Activated CD8-positive, alpha-beta memory T cell treated with anti-CD3 and anti-CD28 coated beads, Interleukin-2, amount 10 ng/mL, durations not matched to agents 7 days and 5 days (primary cell): ENCODE measurements at places on chromosomes 3 and 15. TPM values are rescaled to one million over a fixed set of nuclear protein-coding genes. Genes with fewer than 3 reads are reported as not detected.

DNA sequence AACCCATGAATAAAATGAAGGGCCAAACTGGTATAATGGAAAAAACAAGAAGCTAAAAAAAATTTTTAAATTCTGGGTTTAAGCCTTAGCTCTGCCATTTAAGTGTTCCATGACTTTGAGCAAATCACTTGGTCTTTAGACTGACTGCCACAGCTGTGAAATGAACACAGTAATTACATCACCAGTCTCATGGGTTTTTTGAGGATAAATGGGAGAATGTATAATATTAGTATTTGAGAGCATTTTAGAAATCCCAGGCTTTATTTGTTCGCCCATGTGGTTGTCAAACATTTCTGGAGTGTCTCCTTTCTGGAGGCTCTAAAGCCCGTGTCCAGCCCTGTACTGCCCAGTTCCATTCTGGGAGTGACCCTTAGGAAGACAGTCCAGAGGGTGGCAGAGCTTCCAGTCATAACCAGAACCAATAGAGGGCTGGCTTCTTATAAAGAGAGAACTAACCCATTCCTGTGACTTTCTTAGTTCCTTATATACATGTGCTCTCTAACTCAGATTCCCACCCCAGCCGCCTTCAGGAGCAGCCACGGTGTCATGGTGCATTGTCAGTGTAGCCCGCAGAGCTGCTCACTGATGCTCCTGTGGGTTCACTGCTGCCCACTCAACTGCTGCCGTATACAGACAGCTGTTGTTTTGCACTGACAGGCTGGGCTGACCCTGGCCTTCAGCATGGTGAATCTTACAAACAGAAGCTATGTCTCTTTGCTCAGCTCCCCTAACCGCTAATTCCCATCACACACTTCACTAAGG, 44.7 kb downstream of the BOC start:
- no peaks in the 10 kb centered on the region for H3K4me1 ChIP-seq
- no peak overlapping the region for H3K4me3 ChIP-seq
- peaks cover 27% of the 10 kb centered on the region for H3K27me3 ChIP-seq
- no peaks in the 10 kb centered on the region for H3K36me3 ChIP-seq
- DNase-seq, result no peak

Gene MEX3B
- total RNA-seq, result 0.73 TPM

DNA sequence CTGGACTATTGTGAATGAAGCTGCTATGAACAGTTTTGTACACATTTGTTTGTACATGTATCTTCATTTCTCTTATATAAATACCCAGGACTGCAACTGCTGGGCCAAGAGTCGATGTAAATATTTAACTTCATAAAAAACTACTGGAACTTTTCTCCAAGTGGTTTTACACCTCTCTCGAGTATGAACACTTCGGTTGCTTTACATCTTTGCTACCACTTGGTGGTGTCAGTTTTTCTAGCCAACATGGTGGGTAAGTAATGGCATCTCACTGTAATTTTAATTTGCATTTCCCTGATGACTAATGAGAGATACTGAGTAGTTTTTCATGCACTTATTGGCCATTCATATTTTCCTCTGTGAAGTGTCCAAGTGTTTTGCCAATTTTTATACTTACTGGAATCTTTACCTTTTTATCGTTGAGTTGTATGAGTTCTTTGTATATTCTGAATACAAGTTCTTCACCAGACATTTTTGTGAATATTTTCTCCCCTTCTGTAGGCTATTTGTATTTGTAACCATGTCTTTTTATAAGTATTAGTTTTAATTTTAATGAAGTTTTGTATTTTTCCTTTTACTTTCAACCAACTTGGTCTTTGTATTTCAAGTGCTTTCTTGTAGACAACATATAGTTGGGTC, 44.4 kb downstream of the PCOLCE2 start:
- H3K27ac ChIP-seq, result no peak overlapping the region
- H3K27me3 ChIP-seq, result peaks cover 9% of the 10 kb centered on the region
- H3K4me1 ChIP-seq, result no peaks in the 10 kb centered on the region
- no peaks in the 10 kb centered on the region for H3K36me3 ChIP-seq

Gene TIMP4
- not detected for total RNA-seq

DNA sequence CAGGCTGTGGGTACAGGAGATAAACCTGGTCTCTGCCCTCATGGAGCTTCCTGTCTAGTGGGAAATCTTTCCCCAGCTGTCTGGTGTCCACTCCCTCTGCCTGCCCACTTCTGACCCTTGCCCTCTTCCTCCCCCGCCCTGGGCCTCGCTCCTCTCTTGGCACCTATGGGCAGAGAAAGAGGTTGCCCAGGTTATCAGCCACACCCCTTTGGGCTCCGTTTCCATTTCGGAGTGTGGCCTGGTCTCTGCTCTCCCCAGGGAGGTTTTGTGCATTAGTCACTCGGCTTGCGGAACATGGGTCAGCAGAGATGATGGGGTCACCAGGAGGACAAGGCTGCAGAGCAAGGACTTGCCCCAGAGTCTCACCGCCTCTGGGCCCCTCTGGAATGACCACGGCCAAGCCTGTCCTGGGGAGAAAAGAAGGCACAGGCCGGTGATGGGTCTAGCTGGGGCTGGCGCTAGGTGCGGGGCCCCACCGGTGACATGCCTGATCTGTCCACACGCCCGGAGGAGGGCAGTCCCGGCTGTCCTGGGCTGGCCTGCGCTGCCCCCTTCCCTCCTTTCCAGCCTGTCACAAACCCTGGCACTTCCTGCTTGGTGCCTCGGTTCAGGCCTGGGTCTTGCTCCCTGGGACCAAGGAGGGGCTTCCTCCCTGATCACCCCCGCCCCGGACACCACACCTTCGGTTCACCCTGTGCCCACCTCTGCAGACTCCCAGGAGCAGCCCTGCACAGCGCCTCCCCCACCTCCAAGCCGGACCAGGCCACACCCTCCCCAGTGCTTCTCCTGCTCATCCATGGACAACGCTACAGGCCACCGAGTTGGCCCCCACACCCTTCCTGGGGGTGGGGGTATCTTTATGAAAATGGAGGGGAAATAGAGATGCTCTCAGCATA, 35.6 kb upstream of the MUC4 start:
- peaks cover 8% of the 10 kb centered on the region for H3K27me3 ChIP-seq
- no peak for DNase-seq
- peaks cover 15% of the 10 kb centered on the region for H3K4me1 ChIP-seq

GRCh38 chr3:11643201-11643603, 513 bp downstream of the VGLL4 start:
- H3K4me3 ChIP-seq, result peak overlapping the region; percentile 97
- peaks cover 38% of the 10 kb centered on the region for H3K4me1 ChIP-seq
- peak overlapping the region; percentile 95 for H3K27ac ChIP-seq
- no peaks in the 10 kb centered on the region for H3K27me3 ChIP-seq
- H3K36me3 ChIP-seq, result peaks cover 18% of the 10 kb centered on the region

GRCh38 chr3:160886421-160886820, 130.4 kb downstream of the PPM1L start:
- H3K4me1 ChIP-seq, result no peaks in the 10 kb centered on the region
- H3K27ac ChIP-seq, result no peak overlapping the region
- H3K36me3 ChIP-seq, result no peaks in the 10 kb centered on the region
- no peak overlapping the region for H3K4me3 ChIP-seq
- peaks cover 3% of the 10 kb centered on the region for H3K27me3 ChIP-seq

DNA sequence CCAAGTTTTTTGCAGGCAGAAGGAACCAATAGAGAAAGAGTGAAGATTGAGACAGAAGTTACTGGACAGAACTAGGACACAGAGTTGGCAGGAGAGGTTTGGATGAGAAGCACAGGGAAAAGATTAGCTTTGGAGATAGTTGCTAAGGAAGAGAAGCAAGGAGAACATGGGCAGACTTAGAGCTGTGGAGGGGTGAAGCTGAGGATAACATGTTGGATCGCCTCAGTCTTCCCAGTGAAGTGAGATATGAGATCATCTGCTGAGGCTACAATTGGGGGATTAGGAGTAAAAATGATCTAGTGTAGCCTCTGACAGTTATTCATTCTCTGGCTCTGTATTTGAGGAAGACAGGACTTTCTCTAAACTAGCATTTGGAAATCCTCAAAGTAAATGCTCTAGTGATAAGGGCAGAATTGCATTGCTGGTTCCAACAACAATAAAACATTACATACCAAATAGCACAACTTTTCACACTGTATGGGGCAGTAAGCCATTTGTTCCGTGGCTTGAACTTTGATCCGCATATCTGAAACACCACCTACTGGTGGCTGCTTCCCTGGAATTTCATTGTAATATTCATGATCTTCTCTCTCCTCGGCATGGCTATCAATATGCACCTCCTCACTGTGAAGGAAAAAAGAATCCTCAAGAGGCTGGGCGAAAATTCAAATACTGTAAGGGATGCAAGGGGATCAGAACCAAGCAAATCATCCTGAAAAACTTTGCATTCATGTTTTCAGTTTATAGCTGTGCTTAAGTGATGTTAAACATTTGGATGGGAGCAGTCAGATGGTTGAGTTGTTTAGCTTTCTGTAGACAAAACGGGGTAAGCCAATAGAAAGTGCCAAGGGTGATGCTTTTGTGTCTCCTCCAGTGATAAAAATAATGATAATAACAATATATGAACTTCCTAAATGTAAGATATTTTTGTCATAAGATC, 22.2 kb upstream of the EID1 start:
- no peak for DNase-seq
- peaks cover 12% of the 10 kb centered on the region for H3K4me1 ChIP-seq
- peaks cover 7% of the 10 kb centered on the region for H3K36me3 ChIP-seq
- no peak overlapping the region for H3K4me3 ChIP-seq
- H3K27me3 ChIP-seq, result peaks cover 22% of the 10 kb centered on the region

GRCh38 chr3:19074257-19074900, 73.9 kb upstream of the KCNH8 start:
- H3K36me3 ChIP-seq, result no peaks in the 10 kb centered on the region
- H3K27me3 ChIP-seq, result peaks cover 4% of the 10 kb centered on the region
- DNase-seq, result no peak

Gene FGF7
- not detected for total RNA-seq

Gene HDC
- 0.40 TPM for total RNA-seq

Gene AGBL1
- total RNA-seq, result not detected

- H3K27ac ChIP-seq, result no peak overlapping the region
- H3K4me3 ChIP-seq, result no peak overlapping the region
- H3K27me3 ChIP-seq, result peaks cover 10% of the 10 kb centered on the region
- no peaks in the 10 kb centered on the region for H3K36me3 ChIP-seq
Observed at GRCh38 chr3:160665784-160666526, 11.0 kb upstream of the ARL14 start.

Gene SMARCC1
- 84.3 TPM for total RNA-seq

Gene SAXO2
- total RNA-seq, result not detected

Gene ALDH1A2
- total RNA-seq, result 0.82 TPM

Gene C3orf80
- 0.15 TPM for total RNA-seq

Gene BFSP2
- 1.2 TPM for total RNA-seq

GRCh38 chr3:143240886-143241285, 121.3 kb downstream of the CHST2 start:
- no peaks in the 10 kb centered on the region for H3K4me1 ChIP-seq
- H3K36me3 ChIP-seq, result no peaks in the 10 kb centered on the region
- H3K4me3 ChIP-seq, result no peak overlapping the region
- no peak for DNase-seq
- H3K27ac ChIP-seq, result no peak overlapping the region

DNA sequence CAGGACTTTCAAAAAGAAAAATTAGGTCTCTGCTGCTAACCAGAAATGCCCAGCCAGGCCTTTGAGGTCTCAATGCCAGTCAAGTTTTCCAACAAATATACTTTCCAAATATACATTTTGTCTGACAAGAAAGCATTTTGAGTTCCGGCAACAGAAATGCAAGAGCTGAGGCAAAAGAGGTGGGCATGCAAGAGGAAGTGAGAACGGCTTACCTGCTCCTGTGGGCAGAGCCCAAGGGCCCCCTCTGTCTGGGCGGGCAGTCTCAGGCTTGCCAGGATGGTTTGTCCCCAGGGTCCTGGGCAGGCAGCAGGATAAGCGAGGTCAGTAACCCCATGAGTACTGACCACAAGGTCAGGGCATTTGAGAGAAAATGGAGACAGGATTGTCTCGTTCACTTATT, 136.1 kb upstream of the TOPAZ1 start:
- peaks cover 43% of the 10 kb centered on the region for H3K27me3 ChIP-seq
- peaks cover 2% of the 10 kb centered on the region for H3K36me3 ChIP-seq

DNA sequence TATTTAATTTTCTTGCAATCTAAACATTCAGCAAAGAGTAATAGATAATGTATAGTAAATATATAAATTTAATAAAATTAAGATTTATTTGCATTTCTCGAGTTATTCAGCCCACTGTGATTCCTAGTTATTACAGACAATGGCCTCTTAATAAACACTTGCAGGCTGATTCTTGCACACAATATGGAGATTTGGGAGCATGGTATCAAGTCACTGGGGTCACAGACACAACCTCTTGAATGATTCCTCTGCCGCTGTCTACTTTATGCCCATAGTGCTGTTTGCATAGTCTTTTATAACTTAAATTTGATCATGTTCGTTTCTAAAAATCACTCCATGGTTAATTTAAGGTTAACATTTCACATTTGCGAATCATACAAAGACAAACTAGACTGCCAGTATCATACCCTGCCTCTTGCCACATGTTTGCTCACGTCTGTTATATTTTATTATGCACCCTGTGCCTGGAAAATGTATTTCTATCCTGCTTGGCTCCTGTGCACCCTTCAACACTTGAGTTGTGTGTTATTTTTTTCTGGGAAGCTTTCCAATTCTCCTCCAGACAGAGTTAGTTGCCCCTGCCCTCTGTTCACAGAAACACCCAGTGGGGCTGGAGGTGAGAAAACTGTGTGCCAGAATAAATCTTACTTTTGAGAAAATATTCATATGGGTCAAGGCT, 206.3 kb upstream of the ROBO1 start:
- no peaks in the 10 kb centered on the region for H3K27me3 ChIP-seq

DNA sequence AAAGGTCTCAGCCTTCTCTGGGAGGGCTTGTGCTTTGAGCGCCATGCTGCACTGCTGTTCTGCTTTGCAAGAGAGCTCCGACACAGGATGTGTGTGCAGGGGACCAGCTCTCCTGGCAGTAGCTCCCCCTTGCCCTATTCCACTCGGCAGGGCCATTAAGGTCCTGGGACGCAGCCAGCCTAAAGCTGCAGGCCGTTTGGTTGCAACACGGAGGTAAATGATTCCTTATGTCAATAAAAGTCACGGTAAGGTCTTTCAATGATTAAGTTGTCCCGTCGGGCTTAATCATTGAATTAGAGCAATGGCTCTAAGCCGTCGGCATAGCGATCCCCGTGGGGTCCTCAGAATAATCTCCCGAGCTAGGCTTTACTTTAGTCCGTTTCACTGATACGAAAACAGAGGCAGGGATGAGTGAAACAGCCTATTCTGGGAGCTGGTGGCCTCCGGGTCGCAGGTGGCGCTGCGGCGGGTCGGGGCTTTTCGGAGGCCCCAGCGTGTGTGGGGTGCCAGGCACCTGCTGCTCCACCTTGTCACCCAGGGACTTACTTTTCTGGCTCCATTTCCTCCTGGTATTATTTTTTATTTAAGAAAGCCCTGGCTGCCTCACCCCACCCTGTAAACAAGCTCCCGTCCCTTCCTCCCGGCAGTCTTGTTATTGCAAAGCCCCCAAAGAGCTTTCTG, 525.2 kb downstream of the OCA2 start:
- no peaks in the 10 kb centered on the region for H3K36me3 ChIP-seq
- no peaks in the 10 kb centered on the region for H3K27me3 ChIP-seq
- no peak overlapping the region for H3K4me3 ChIP-seq
- H3K4me1 ChIP-seq, result no peaks in the 10 kb centered on the region
- no peak for DNase-seq

Gene ABCC5
- total RNA-seq, result 21.2 TPM

Gene DTX3L
- total RNA-seq, result 138 TPM
